ENCODE measurements at places on chromosomes 13 and 19. TPM values are rescaled to one million over a fixed set of nuclear protein-coding genes. Genes with fewer than 3 reads are reported as not detected.

The B3GNT3 gene
- total RNA-seq = 4.8 TPM

The ADGRE3 gene
- total RNA-seq = not detected

The LRG1 gene
- total RNA-seq = not detected

The APOE gene
- 43.1 TPM for total RNA-seq

The SERTM1 gene
- total RNA-seq = not detected

The MADCAM1 gene
- under 0.01 TPM for total RNA-seq

The ZNF177 gene
- 0.21 TPM for total RNA-seq

The SPRY2 gene
- total RNA-seq = 4.5 TPM

The SSBP4 gene
- 44.5 TPM for total RNA-seq

The IZUMO2 gene
- not detected for total RNA-seq

The DZIP1 gene
- total RNA-seq = 5.5 TPM

The UNC13A gene
- under 0.01 TPM for total RNA-seq

The RAB20 gene
- 9.6 TPM for total RNA-seq

The TTYH1 gene
- not detected for total RNA-seq

The TMEM86B gene
- total RNA-seq = 0.21 TPM

The CPAMD8 gene
- 0.96 TPM for total RNA-seq

The PCDH9 gene
- 0.24 TPM for total RNA-seq

The MRPL4 gene
- 29.2 TPM for total RNA-seq

The LRRC4B gene
- not detected for total RNA-seq

The KLK6 gene
- total RNA-seq = 0.85 TPM

The NKG7 gene
- not detected for total RNA-seq

The SBK2 gene
- not detected for total RNA-seq

The CEACAM7 gene
- 0.24 TPM for total RNA-seq

The PGLYRP1 gene
- total RNA-seq = not detected

Data from tracheal epithelial cell (primary cell).